ENCODE measurements at places on chromosomes 5 and 9.
A peak's percentile ranks its signal among the peaks of the same experiment; 100 is the strongest.

DNA sequence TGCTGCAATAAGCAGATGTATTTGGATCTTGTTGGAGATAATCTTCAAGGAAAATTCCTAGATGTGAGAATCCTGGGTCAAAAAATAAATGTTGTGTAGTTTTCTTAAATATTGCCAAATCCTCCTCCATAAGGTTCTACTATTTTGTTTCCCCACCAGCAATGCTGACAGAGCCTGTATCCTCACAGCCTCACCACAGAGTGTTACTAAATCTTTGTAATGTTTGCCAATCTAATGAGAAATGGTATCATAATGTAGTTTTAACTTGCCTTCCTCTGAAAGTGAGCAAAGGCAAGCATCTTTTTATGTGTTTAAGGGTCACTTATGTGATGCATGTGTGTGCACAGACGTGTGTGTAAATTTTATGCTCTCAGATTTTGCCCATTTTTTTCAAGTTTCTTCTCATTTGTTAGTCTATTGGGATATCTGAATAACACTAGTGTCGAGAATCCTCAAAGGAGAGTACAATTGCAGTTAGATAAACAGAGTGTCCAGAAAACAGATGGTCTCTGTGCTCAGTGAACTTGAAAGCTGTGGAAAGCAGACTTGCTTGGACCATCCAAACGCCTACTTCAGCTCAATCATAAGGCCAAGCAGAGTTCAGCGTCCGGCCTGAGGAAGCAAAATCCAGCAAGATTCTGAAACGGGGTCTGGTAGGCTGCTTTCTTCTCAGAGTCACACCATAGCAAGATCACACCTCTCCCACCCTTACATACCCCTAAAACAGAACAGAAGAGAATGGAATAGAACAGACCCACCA, 35.7 kb upstream of the UGT3A1 start:
- no peak for DNase-seq

DNA sequence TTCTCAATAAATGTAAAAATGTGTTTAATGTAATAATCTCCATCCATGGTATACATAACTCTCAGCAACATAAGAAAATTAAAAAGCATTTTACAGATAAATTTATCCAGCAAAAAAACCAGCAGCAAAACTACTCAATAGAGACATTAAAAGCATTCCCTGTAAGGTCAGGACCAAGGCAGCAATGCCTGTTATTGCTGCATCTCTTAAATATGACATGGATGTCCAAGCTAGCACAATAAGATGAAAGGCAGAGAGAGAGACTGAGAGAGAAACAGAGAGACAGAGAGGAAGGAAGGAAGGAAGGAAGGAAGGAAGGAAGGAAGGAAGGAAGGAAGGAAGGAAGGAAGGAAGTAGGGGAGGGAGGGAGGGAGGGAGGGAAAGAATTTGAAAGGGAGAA, 289.0 kb upstream of the PAPPA start:
- no peak for DNase-seq

GRCh38 chr9:4832786-4833579, 40.2 kb downstream of the RCL1 start:
- peak; percentile 99 for DNase-seq

- DNase-seq: peak; percentile 50
These were observed at the start of gene SELENOP for GRCh38 chr5:42811591-42812446. Gene SELENOP (minus strand): TSS chr5:42811892. CDS start chr5:42808353, 3,539 bp downstream.

- no peak for DNase-seq
These were observed 14.9 kb upstream of the TMEM267 start for GRCh38 chr5:43498581-43498980.

- no peak for DNase-seq
These were observed 280.7 kb downstream of the SPOCK1 start for GRCh38 chr5:137218471-137218870.

GRCh38 chr5:2488593-2488992, 262.9 kb downstream of the IRX2 start:
- DNase-seq: no peak

DNA sequence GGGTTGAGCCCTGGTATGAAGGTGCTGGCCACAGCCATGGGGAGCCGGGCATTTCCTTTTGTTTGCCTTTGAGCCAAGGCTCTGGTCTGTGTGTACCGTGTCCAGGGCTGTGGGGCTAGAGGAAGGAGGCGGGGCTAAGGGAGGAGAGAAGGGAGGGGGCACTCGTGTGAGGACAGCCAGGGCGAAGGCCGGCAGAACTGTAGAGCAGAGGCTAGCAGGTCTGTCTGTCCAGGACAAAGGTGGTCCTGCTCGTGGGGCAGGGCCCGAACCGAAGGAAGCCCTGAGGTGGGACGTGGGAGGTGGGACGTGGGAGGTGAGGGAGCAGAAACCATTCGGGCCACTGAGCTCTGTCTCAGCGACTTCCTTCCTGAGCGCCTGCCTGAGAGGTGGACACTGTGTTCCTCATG, 41.3 kb upstream of the TESK1 start:
- DNase-seq: no peak

GRCh38 chr5:74289691-74290090, 350.8 kb downstream of the ENC1 start:
- no peak for DNase-seq

GRCh38 chr9:37752642-37753488, 740 bp upstream of the TRMT10B start:
- DNase-seq: no peak

- DNase-seq: no peak
These were observed 80.8 kb downstream of the PCDH1 start for GRCh38 chr5:141797425-141797824.

GRCh38 chr5:164098531-164098930, 593.1 kb downstream of the MAT2B start:
- peak; percentile 15 for DNase-seq

DNA sequence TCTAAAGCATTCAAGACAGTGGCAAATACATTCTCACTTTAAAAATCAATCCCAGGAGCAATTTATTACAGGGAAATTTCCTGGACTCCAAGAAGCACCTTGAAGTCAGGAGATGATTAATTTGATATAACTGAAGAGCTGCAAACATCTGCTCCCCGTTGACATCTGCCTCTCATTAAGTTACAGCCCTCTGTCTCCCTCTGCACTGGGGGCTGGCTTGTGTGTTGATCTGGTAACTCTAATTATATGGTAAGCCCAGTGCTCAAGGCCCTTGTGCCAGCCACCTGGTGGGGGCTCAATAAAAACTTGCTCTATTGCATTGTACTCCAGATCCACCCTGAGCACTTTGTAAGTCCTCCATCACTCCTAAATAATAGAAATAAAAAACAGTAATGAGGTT, 131.1 kb upstream of the ZNF462 start:
- no peak for DNase-seq

- no peak for DNase-seq
These were observed 28.4 kb downstream of the GLRX start for GRCh38 chr5:95794070-95794516.

DNA sequence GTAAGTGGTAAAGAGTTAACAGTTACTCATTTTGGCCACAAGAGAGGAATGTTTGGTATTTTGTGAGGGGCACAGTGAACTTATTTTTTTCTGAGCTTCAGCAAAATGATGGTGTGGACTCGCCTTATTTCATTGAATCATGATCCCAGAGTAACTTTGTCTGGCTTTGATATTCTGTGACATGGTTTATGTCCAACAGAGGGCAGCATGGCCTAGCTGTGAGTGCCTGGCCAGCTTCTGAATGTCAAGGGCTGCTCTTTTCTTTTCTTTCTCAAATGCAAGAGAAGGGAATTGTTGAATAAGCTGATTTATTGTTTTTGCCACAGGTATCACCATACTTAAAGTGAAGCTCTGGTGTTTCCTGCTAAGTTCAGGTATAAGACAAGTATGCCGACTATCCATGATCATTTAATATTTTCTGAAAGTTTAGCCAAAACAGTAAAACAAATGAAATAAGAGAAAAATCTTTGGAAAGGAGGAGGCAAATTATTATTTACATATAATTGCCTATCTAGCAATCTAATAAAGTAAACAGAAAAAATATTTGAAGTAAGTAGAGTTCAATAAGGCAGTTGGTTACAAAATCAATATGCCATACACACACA, 31.7 kb downstream of the MRPL22 start:
- DNase-seq: peak; percentile 49

All from HCEC 1CT (cell line).